ENCODE measurements at places on chromosomes 7 and 10. TPM values are rescaled to one million over a fixed set of nuclear protein-coding genes. Genes with fewer than 3 reads are reported as not detected.

DNA sequence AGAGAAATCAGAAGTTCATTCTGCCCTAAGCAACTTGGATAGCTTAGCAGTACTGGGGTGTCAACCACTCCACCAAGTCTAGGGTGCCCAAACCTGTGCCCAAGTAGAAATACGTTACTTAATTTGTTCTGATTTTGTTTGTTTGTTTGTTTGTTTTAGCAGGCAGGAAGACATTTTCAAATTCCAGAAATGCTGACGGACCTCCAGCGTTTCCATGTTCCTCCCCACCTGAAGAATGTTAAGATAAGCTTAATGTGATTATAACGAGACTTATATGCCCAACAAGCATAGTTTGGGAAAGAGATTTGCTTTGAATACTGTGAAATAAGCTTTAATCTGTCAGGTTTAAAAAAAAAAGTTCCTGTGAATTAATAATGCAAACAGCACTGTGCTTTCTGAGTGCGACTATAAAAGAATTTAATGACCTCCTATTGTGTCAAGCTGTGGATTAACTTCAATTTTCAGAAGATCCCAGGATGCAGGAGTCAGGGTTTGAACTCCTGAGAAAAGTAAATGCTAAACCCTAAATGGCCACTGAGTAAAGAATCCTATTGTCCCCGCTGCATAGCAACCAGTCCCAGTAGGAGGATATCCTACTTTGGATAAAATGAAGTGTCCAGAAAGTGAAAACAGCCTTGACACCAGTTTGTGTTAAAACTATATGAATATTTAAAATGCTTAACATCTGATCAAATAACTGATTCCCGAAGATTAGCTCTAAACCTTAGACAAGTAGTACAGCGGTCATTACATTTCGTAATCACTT lies 56.5 kb downstream of the LYZL1 start:
- DNase-seq, result no peak

DNA sequence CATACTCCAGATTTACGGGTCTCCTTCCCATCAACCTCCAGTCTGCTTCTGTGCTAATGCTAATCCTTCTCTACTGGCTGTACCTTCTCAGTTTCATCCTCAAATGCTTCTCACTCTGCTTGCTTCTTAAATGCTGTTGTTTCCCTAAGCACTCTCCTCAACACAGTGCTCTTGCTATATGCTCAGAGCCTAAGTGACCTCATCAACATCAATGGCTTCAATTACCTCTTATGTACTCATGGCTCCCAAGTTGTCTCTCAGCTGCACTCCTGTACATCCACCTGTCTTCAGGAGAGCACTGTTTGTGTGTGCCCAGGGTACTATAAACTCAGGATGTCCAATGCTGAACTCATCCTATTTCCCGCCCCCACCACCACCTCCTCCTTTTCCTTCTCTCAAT lies 22.5 kb downstream of the ELAPOR2 start:
- DNase-seq, result no peak

- DNase-seq, result no peak
Observed at GRCh38 chr10:44071479-44071878, 313.4 kb downstream of the CXCL12 start.

- no peak for DNase-seq
Observed at GRCh38 chr7:120337308-120337907, 64.4 kb downstream of the KCND2 start.

- no peak for DNase-seq
Observed at GRCh38 chr7:43014406-43014805, 82.2 kb downstream of the MRPL32 start.

GRCh38 chr7:2040893-2041270 lies 191.9 kb downstream of the MAD1L1 start:
- DNase-seq, result no peak

DNA sequence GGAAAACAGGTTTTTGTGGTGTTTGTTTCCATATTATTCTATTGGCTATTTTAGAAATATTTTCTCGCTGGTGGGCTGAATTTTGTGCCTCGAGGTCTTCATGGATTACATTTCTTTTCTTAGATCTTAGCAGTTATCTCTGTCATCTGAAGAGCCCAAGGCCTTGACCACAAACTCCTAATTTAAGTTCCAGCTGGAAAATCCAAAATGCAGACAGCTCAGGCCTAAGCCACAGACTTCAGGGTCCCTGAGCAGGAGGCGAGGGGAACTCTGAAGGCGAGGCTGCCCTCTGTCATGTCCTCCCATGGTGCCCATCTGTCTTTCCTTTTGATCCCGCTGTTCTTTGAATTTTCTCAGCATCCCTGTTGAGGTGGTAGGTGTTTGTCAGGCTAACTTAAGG lies 14.3 kb downstream of the DENND10 start:
- DNase-seq, result no peak

- no peak for DNase-seq
Observed at GRCh38 chr7:100886936-100887515, 2.5 kb downstream of the UFSP1 start.

DNA sequence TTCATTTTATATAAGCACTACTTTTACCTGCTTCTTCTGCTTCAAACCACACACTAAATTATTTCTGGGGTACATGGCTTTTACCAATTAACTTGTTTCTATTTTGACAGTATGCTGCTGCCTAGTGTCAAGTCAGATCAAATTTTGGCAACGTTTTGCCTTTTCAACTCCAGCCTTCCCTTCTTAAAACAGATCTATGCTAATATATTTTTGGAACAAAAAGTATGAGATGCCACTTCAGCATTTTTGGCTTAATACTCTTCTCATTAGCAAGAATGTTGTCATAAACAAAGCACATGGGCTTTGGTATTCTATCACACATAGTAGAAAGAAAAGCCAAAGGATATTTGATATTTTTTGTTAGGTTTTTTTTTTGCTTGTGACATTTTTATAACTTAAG lies 47.8 kb downstream of the SPAM1 start:
- no peak for DNase-seq

GRCh38 chr10:125094806-125095205 lies 65.6 kb downstream of the CTBP2 start:
- no peak for DNase-seq

GRCh38 chr10:689452-690371 lies at the start of gene DIP2C:
Gene DIP2C, minus strand, starts transcription at chr10:689668. Its CDS starts 90 bp downstream, at chr10:689578.
- peak; percentile 84 for DNase-seq

The AVPI1 gene
- total RNA-seq, result 23.0 TPM

The AKR1D1 gene
- 0.87 TPM for total RNA-seq

The TMEM213 gene
- not detected for total RNA-seq

The EMX2 gene
- 1.5 TPM for total RNA-seq

The ZDHHC6 gene
- 29.1 TPM for total RNA-seq

The AOAH gene
- total RNA-seq, result 1.7 TPM
